ENCODE measurements at places on chromosomes 4 and X.

DNA sequence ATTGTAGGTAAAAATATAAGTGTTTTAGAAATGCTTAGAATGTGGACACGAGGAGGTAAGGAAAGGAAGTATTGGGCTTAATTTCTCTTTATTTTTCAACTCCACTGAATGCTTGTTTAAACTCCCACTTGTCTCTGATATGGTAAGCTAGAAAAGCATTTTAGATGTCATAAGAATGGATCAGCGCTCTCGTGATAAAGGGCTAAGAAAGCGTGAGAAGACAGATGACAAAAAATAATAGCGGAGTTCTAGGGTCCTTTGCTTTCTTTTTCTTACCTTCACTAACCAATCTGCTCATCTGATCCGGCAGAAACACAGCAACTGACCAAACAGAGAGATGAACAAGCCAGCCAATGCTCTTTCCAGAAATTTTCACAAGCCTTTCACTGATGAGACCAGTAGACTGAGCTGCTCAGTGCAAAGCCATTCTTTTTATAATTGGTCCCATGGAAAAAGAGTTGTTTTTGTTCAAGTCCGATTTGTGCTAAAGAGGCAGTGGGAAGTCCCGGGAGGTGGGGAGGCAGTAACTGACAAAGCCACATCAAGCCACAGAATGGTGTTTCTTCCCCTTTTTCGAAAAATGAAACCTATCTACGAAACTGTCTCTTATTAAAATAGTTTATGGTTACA, at the start of gene TASL:
Gene TASL (minus strand): TSS at position 405 of the 630 bp plus-strand sequence. CDS start 17,411 bp downstream, outside the sequence.
- no peaks in the 10 kb centered on the region for H3K36me3 ChIP-seq
- peak; percentile 37 for DNase-seq
- H3K4me3 ChIP-seq: peak within 1 kb of the TSS; percentile 80

GRCh38 chr4:27685091-27685490, 824.5 kb downstream of the STIM2 start:
- H3K27me3 ChIP-seq: no peaks in the 10 kb centered on the region
- H3K36me3 ChIP-seq: no peaks in the 10 kb centered on the region
- H3K4me1 ChIP-seq: no peaks in the 10 kb centered on the region
- DNase-seq: no peak
- H3K4me3 ChIP-seq: no peak overlapping the region

GRCh38 chr4:154416190-154416547, 75.4 kb downstream of the DCHS2 start:
- H3K36me3 ChIP-seq: no peaks in the 10 kb centered on the region
- peaks cover 43% of the 10 kb centered on the region for H3K27me3 ChIP-seq
- peak overlapping the region; percentile 68 for H3K4me3 ChIP-seq
- DNase-seq: no peak
- no peak overlapping the region for H3K27ac ChIP-seq

DNA sequence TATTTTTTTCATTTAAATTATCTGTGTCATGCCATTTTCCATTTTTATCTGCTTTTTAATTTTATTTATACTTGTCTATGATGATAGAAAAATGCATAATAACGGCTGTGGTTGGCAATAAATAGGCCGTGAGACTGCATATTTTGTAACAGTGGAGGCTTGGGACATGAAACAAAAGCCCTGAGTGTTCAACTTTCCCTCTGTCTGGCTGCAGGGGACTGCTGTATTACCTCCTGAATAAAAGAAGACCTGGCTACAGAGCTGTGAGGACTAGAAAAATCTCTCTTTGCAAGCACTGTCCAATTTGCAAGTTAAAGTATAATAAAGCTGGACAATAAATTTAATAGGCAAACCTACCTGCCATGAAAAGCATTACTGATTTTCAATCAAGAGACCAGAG, 82.1 kb downstream of the MAGEB10 start:
- no peak for DNase-seq
- no peak overlapping the region for H3K27ac ChIP-seq
- H3K4me3 ChIP-seq: no peak overlapping the region
- H3K4me1 ChIP-seq: no peaks in the 10 kb centered on the region

DNA sequence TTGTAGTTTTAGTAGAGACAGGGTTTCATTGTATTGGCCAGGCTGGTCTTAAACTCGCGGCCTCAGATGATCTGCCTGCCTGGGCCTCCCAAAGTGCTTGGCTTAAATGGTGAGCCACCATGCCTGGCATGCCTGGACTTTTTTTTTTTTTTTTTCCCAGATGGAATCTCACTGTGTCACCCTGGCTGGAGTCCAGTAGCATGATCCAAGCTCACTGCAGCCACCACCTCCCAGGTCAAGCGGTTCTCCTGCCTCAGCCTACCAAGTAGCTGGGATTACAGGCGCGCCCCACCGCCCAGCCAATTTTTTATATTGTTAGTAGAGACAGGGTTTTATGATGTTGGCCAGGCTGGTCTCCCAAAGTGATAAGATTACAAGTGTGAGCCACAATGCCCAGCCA, 8.4 kb downstream of the UBE2K start:
- peaks cover 52% of the 10 kb centered on the region for H3K4me1 ChIP-seq
- H3K27ac ChIP-seq: peak overlapping the region; percentile 50
- DNase-seq: no peak
- H3K4me3 ChIP-seq: no peak overlapping the region

DNA sequence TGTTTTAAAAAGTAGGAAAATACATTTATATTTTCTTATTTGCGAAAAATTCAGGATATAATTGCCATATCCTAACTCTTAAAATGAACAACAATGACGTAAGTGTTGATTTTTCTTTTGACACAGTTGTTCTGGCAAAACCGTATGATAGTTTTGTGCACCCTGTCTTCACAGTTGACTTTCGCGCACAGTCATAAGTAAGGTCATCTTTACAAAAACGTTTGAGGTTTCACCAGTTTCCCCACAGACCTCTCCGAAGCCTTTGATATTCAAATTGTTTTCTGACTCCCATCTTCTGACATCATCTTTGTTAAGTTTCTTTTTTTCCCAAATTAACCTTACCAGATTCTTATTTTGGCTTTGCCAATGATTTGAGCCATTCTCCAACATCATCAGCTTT, 48.1 kb upstream of the ATXN3L start:
- no peaks in the 10 kb centered on the region for H3K36me3 ChIP-seq
- no peak overlapping the region for H3K4me3 ChIP-seq
- no peak overlapping the region for H3K27ac ChIP-seq

GRCh38 chrX:103663981-103664762, 22.3 kb downstream of the MORF4L2 start:
- H3K27me3 ChIP-seq: peaks cover 54% of the 10 kb centered on the region
- no peaks in the 10 kb centered on the region for H3K36me3 ChIP-seq
- no peak overlapping the region for H3K4me3 ChIP-seq

DNA sequence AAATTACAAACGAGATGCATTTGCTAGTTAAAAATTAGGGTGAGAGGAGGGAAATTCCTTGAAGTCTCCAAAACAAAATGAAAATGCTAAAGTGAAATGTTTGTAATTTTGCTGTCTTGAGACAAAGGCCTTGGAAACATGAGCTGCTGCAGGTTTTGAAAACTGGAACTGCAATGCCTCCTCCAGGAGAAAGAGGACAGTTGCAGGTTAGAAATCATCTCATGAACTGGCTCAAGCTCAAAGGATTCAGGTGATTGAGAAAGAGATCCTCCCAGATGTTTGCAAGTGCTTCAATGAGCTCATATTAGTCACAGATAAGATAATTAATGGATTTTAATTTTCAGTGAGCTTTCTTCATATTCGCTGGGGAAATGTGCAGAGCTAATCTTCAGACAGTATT, 32.4 kb downstream of the SMPX start:
- DNase-seq: no peak
- H3K4me3 ChIP-seq: no peak overlapping the region
- no peaks in the 10 kb centered on the region for H3K36me3 ChIP-seq
- no peaks in the 10 kb centered on the region for H3K4me1 ChIP-seq
- peaks cover 37% of the 10 kb centered on the region for H3K27me3 ChIP-seq
- H3K27ac ChIP-seq: no peak overlapping the region

- no peak overlapping the region for H3K4me3 ChIP-seq
- H3K27ac ChIP-seq: no peak overlapping the region
- H3K27me3 ChIP-seq: peaks cover 21% of the 10 kb centered on the region
- H3K36me3 ChIP-seq: no peaks in the 10 kb centered on the region
Observed at GRCh38 chrX:135477576-135477975, 42.9 kb upstream of the INTS6L start.

- H3K27me3 ChIP-seq: peaks cover under 1% of the 10 kb centered on the region
- H3K36me3 ChIP-seq: peaks cover 92% of the 10 kb centered on the region
- DNase-seq: no peak
Observed at GRCh38 chrX:72272868-72273267, 4.2 kb downstream of the RPS4X start.

- no peaks in the 10 kb centered on the region for H3K36me3 ChIP-seq
- H3K4me3 ChIP-seq: peak overlapping the region; percentile 56
- H3K27ac ChIP-seq: peak overlapping the region; percentile 7
- DNase-seq: no peak
Observed at GRCh38 chrX:68832101-68832416, 3.2 kb downstream of the EFNB1 start.

GRCh38 chr4:17497890-17498523, 13.9 kb downstream of the QDPR start:
- H3K27me3 ChIP-seq: no peaks in the 10 kb centered on the region
- peaks cover 96% of the 10 kb centered on the region for H3K36me3 ChIP-seq

DNA sequence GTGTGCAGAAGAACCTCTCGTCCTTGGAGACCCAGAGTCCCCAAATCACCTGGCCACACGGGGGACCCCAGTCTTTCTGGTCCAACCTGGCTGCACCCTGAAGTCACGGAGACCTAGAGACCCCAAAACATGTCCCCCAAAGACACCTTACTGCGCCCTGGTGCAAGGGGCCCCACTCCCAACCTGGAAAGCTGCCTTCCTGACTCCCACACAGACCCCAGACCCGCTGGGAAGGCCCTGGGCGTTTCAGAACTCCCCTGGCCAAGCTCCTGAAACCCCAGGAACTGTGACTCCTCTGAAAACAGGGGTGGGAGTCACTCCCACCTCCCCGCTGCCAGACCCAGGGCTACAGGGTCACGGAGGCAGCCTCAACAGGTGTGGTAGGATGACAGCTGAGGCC, 12.7 kb upstream of the SHOX start:
- H3K27me3 ChIP-seq: peaks cover 61% of the 10 kb centered on the region
- no peaks in the 10 kb centered on the region for H3K36me3 ChIP-seq
- no peak for DNase-seq
- H3K4me3 ChIP-seq: no peak overlapping the region

GRCh38 chrX:129679901-129680300, 25.1 kb upstream of the APLN start:
- H3K27ac ChIP-seq: no peak overlapping the region
- DNase-seq: no peak

DNA sequence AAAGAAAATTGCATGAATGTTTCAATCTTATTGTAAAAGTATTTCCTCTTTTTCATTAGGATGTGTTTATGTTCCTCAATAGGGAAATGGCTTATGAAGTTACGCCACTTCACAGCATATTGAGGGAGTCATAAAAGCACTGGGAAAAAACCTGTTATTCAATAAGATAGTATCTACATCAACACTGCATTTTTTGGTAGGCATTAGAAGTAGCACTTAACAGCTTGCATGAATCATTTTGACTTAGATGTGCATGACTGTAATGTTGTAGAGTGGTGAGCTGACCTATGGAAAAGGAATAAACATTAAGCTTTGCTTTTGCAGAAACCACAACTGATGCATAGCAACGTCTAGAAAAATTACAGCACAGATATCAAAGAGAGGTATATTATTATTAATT, 111.2 kb upstream of the GRXCR1 start:
- H3K27me3 ChIP-seq: no peaks in the 10 kb centered on the region
- H3K36me3 ChIP-seq: no peaks in the 10 kb centered on the region
- no peak overlapping the region for H3K27ac ChIP-seq
- no peaks in the 10 kb centered on the region for H3K4me1 ChIP-seq
- no peak for DNase-seq
- no peak overlapping the region for H3K4me3 ChIP-seq

- H3K4me1 ChIP-seq: no peaks in the 10 kb centered on the region
- no peak for DNase-seq
- no peaks in the 10 kb centered on the region for H3K36me3 ChIP-seq
- peaks cover 8% of the 10 kb centered on the region for H3K27me3 ChIP-seq
- H3K4me3 ChIP-seq: no peak overlapping the region
Observed at GRCh38 chr4:119151161-119151560, 15.5 kb downstream of the MYOZ2 start.

- no peak for DNase-seq
- H3K27me3 ChIP-seq: no peaks in the 10 kb centered on the region
- no peaks in the 10 kb centered on the region for H3K4me1 ChIP-seq
- H3K27ac ChIP-seq: no peak overlapping the region
Observed at GRCh38 chr4:45241976-45242375, 515.6 kb upstream of the GNPDA2 start.

DNA sequence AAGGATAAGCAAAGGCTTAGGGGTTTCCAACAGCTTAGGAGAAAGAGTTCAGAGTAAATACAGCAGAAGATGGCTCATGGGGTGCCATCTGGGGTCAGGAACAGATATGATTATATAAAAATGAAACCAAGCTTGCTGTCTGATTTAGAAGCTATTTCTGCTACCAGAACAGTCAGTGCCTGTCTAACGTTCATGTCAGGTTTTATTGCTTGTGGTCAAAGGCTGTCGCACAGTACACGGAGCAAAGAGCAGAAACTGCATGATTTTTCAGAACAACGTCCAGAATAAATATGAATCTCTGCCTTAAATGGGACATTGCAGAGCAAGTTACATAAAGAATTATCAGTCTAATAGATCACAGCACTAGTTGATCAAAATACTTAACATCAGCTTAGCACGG, 17.4 kb downstream of the CETN2 start:
- peaks cover 1% of the 10 kb centered on the region for H3K4me1 ChIP-seq
- DNase-seq: no peak
- no peak overlapping the region for H3K4me3 ChIP-seq
- peaks cover 64% of the 10 kb centered on the region for H3K27me3 ChIP-seq

DNA sequence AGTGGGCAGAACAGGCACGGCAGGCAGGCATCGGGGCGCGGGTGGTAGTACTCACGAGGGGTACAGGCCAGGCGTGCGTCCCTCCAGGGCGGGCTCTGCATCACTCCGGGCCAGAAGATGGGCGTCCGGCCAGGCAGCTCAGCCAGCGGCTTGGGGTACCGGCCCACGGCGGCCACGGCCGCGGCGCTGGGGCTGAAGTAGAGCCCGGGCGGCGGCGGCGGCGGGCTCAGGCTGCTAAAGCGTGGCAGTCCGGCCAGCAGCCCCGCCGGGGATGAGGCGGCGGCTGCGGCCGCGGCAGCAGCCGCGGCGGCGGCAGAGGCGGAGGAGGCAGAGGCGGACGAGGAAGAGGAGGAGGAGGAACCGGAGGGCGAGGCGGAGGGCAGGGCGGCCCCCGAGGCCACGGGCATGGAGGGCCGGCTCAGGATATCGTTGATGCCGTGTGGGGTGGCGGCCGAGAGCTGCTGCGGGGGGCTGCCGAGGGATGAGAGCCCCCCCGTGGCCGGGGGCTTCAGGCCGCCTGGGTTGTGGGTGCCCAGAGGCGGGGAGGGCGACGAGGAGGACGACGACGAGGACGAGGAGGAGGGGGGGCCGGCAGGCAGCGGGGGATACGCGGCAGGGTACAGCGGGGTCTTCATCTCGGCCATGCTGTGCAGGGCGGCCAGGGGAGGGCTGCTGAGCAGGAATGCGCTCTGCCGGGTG, 1.4 kb downstream of the NKX6-1 start:
- H3K36me3 ChIP-seq: no peaks in the 10 kb centered on the region
- DNase-seq: no peak
- H3K4me1 ChIP-seq: peaks cover 31% of the 10 kb centered on the region
